ENCODE measurements at places on chromosomes 3 and 15.
A peak's percentile ranks its signal among the peaks of the same experiment; 100 is the strongest.

DNA sequence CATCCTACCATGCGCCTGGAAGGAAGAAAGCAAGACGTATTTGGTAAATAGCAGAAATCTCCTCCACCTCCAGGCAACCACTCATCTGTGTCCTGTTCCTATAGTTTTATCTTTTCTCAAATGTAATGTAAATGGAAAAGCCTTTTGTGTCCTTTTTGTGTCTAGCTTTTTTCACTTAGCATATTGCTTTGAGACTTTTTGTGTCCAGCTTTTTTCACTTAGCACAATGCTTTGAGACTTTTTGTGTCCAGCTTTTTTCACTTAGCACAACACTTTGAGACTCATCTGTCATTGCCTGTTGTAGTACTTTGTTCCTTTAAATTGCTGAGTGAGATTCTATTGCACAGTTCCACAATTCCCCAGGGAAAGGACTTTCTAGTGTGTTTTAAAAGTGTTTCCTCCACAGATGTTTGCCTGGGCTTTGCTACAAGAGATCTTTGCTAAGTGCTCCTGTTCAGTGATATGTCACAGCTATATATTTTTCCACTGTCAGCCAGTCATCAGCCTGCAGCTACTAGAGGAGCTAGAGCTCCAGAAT is 27.9 kb upstream of the MUC13 start:
- peak; percentile 22 for DNase-seq

DNA sequence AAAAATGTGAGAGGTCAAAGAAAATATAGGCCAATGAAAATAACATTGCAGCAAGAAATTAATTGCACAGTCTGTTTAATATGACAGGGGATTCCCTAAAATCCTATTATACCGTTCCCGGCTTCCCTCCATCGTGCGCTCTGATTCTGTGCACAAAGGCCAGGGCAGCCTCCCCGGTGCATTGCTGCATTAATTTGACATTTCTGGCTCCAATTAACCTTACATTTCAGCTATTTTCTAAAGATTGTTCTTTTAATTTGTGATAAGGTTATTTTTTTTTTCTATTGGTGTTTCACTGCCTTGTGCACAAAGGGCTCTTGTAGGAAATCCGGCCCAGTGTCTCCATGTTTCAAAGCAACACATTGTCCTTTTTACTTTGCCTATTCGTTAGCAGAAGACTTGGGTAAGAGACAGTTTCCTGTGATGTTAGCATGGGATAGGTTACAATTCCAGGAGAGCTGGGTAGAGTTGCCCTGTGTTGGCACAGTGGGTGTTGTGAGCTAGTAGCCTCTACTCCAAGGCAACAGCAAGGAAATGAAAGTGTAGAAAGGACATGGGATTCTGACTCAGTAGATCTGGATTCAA is 257.3 kb upstream of the IGF1R start:
- no peak for DNase-seq

DNA sequence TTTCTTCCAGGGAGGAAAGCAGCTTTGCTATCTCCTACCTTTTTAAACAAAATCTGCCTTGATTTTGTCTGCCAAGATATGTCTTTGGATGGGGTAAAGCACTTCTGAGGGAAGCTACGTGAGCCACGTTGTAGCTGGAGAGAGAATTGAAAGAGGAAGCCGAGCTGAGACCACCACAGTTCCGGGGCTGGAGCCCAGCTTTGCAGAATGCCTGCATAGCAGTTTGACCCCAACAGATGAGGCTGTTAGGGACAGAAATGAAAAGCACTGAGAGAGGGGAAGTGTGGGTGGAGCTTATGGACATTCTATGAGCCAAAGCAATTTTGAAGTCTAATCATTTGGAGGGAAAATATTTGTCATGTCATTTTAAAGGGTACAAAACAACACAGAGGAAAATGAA is 45.4 kb downstream of the LIPC start:
- no peak for DNase-seq

DNA sequence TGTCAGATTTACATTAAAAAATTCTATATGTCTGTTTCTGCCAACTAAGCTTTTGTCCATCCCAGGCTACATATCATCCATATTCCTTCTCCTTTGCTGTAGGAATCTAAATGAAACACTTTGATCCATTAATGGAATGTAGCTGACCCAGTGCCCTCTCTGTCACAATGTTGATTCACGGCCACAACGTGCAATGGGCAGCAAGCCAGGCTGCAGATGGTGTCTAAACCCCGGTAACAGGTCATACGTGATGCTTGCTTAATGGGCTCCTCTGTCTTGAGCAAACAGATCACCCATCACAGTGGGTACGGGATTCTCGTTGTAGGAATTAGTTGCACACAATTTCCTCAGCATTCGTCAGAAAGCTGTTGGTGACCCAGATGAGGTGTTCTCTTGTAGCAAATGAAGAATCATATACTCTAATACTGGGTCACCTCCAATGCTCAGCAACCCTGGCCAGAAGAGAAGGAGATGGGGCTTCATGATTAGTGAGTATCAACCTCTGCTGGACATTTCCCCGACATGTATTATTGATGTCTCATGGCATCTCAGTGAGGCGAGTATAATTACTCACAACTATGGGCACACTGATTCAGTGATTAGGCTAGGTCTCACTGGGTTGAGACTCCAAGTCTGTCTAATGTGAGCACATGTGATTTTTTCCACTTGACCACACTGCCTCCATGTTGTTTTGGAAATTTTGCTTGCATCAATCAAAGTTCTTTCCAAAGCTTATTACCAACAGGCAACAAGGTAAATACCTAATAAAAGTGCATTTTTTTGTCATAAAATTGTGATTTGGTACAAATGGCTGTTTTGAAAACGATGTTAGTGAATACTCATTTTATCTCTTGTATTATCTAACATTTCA is 12.9 kb upstream of the DCBLD2 start:
- no peak for DNase-seq

DNA sequence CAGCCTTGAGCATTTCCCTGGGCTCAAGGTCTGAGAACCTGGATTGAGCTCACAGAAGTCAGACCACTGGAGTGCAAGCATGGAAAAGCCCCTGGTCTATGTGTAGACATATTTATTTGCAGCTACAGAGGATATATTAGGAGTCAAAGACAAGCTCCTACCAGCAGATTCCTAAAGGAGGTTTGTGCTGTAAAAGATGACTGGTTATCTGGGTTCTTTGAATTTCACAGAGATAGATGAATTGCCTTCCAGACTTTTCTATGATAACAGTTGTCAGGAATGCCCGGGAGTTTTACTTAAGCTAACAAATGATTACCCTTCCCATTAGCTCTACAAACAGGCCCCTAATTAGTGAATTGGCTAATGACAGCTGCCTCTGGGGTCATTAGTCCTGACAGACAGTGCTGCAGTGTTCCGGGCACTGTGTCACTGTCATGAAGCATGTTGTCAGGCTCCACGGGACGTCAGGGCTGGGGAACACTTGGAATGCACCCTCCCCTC is 48.8 kb upstream of the PLXNA1 start:
- no peak for DNase-seq

DNA sequence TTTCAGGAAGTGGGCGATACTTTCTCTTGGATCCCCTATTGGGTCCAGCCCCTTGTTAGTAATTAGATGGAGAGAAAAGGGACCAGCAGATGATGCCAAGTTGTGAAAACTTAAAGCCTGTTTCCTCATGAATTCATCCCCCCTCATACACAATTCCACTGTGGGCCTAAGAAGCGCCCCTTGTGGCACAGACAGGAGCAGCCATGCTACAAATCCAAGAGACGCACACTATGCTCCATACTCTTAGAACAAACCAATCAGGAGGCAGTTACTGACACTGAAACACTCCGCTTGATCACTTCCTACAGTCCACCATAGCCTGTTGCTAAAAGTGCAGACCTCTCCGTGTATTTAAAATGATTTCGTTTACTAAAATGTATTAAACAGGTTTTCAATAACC is 111.3 kb upstream of the ARRDC4 start:
- DNase-seq: no peak

DNA sequence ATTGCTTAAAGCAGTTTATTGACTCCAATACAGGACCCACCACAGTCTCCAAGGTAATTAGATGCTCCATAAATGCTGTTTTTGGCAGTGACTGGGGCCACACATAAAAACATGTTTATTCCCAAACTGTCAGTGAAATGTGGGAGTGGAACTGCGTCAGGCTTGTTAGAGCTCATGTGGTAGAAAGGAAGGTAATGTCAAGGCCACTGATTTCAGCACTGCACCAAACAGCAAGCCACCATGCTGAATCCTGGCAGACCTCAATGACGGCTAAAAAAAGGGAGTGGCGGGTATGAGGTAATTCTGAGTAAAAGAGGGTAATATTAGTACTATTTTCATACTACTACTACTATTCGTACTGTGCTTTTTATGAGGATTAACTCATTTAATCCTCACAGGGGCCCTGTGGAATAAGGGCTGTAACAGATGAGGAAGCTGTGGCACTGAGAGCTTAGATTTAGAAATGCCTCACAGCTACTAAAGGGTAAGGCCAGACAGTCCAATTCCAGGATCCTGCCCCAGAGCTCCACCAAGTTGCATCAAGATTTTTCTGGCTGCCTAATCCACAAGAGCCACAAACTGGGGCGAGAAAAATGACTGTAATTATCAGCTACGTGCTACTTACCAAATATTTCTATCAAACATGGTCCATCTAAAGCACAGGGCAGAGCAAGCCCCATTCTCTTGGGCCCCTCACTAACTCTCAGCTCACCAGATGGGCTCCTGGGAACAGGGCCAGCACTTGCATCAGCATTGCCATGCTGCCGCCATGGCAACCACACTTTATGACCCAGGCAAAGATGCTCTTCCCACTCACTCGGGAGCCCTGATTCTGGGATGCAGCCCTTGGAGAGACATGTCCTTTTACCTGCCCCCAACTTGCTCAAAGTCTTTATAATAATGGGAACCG is 83.6 kb upstream of the SPATA12 start:
- peak; percentile 38 for DNase-seq

GRCh38 chr3:18190646-18191045 is 234.5 kb downstream of the SATB1 start:
- peak; percentile 0 for DNase-seq

DNA sequence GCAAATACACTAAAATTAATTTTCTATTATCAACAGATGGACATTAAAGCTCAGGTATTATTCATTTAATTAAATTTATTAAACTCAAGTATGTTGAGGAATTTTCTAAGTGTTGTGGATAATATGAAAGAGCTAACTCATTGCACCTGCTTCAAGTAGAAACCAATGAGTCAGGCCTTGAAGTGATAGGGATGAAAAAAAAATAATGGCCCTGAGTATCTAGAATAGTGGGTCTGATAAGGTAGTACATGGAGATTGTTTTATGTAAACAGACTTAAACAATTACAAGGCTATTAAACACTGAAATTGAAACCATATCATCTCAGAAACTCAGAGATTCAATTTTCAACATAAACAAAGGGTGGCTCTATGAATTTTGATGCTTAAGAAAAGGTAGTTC is 857.1 kb upstream of the GBE1 start:
- DNase-seq: no peak

DNA sequence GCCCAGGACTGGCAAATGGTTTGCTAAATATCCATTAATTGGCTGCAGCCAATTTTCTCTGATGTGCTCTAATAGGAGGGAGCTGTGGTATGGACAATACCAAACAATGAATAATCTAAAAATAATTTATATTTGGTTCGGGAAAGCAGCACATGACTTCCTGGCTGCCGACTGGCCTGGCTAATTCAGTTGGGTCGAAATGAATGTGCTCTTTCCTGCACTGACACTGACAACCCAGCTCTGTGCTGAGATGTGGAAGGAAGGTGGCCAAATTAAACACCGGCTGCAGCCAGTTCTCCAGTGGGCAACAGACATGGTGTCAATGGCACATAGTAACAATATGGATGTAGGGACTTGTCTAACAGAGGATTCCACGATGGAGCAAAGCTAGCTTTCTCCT is 21.1 kb upstream of the COLQ start:
- DNase-seq: no peak

- no peak for DNase-seq
Measured at GRCh38 chr3:121165397-121165837, 257.4 kb downstream of the STXBP5L start.

DNA sequence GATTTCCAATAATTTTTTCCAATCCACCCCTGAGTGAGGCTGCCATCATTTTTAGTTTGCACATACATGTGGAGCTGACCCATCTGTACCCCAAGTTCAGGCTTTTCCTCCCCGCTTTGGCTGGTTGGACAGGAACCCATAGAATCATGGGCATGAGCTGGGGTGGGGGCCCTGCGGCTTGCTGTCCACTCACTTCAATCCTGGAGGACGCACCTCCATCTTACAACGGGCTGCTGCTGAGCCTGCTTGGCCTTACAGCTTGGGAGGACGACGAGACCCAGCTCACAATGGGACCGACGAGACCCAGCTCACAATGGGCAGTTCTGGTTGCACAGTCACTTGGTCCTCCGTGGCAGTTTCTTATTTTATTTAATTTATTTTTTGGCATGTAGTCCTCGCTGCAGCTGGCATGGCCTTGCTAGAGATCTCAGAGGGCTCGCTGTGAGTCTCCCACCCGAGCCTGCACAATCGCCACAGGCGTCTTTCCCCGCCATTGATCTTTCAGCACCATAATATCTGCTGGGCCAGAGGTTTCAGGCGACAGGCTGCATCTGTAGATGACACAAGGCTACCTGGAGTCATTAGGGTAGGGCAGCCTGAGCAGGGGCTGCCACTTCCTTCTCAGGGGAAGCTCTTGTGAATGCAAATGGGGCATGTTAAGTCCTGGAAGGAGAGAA is 19.6 kb upstream of the EPHB3 start:
- DNase-seq: no peak

DNA sequence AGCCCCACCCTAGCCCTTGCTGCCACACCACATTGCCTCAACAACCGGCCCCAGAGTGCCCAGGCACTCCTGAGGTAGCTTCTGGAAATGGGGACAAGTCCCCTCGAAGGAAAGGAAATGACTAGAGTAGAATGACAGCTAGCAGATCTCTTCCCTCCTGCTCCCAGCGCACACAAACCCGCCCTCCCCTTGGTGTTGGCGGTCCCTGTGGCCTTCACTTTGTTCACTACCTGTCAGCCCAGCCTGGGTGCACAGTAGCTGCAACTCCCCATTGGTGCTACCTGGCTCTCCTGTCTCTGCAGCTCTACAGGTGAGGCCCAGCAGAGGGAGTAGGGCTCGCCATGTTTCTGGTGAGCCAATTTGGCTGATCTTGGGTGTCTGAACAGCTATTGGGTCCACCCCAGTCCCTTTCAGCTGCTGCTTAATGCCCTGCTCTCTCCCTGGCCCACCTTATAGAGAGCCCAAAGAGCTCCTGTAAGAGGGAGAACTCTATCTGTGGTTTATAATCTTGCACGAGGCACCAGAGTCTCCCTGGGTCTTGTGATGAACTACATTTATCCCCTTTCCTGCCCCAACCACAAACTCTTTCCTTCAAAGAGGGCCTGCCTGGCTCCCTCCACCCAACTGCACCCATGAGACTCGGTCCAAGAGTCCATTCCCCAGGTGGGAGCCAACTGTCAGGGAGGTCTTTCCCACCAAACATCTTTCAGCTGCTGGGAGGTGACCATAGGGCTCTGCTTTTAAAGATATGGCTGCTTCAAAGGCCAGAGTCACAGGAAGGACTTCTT is 39.1 kb downstream of the MESD start:
- no peak for DNase-seq

GRCh38 chr3:77328690-77329089 is 288.8 kb downstream of the ROBO2 start:
- peak; percentile 56 for DNase-seq

Measured in adipocyte (in vitro differentiated cells).